ENCODE measurements at places on chromosomes 2 and 18.

- DNase-seq = no peak
Observed at GRCh38 chr2:181185421-181185820, 205.0 kb downstream of the UBE2E3 start.

- no peak for DNase-seq
Observed at GRCh38 chr2:149076863-149077412, 38.4 kb downstream of the LYPD6B start.

- DNase-seq = no peak
Observed at GRCh38 chr2:188580738-188581137, 289.1 kb downstream of the GULP1 start.

DNA sequence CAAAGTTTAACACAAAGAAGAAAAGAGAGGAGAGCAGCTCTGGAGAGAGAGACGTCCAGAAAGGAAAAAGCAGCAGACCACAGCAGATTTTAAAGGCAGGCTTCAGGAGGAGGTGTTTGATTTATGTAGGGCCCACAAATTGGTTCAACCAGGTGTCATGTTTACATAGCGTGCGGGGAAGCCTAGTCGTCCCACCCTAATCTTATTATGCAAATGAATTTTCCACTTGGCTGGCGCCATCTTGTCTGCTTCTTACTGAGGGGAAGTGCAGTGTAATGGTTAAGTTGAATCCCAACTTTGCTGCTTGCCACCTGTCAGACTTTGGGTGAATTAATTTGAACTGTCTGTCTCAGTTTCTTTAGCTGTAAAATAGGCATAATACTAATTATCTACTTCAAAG is 282.4 kb upstream of the CYRIA start:
- DNase-seq = no peak

DNA sequence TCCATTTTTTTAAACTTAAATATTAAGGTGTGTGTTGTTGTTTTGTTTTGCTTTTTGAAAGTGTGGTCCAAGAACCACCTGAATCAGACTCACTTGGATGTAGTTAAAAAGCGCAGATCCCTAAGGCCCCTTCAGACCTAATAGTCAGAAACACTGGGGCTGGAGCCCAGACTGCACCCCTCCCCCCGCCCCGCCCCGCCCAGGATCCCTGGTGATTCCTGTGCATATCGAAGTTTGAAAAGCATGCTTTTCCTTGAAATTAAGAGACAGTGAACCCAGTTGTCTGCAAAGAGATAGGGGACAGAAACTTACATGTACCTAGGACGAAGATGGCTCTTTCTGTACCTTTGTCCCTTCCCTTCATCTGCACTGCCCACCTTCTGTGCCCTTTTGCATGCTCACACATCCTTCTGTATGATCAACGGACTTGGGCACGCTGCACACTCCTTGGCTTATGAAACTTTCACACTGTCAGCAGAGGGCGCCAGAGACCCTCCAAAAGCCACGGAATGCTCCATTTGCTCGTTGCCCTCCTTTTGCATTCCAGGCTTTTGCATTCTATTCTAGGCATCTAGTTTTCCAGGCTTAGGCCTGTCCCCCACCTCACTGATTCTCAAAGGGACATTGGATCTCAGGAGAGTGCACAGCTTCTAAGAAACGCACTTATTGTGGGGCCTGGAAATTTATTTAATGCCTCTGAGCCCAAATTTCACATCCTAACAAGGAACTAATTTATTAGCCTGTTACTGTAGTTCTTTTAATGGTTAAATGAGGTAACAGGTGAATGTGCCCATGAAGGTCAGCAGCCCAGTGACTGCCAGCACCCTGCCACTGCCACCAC is 32.8 kb upstream of the SLC14A1 start:
- DNase-seq = peak; percentile 42

- no peak for DNase-seq
Observed at GRCh38 chr2:23489471-23490322, 104.7 kb downstream of the KLHL29 start.

GRCh38 chr2:239300871-239301735 is 99.7 kb downstream of the HDAC4 start:
- no peak for DNase-seq

- DNase-seq = no peak
Observed at GRCh38 chr2:28282248-28282647, 110.4 kb upstream of the FOSL2 start.

DNA sequence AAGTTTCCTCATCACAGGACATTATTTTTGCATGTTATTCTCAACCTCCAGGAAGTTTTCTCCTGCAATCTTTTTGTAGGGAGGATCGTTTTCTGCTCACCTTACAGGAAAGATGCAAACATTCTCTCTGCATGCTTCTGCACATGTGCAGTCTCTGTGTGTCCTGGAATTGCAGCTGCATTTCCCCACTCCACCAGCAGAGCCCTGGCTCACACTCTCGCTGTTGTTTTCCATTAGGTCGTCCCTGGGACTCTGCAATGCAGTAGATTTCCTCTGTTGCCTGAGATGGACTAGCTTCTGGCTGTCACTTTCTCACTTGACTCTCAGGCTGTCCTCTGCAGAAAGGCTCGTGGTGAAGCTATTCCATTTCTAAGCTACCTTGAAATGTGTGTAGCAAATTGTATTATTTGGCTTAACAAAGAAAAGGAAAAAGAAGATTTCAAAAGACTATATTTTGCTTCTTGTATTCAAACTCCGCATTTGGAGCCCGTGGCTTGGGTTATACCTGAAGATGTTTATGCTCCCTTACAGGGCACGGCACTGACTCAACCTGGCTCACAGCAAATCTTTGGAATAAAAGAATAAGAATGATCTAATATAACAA is 346.7 kb downstream of the RAD51AP2 start:
- DNase-seq = peak; percentile 16

DNA sequence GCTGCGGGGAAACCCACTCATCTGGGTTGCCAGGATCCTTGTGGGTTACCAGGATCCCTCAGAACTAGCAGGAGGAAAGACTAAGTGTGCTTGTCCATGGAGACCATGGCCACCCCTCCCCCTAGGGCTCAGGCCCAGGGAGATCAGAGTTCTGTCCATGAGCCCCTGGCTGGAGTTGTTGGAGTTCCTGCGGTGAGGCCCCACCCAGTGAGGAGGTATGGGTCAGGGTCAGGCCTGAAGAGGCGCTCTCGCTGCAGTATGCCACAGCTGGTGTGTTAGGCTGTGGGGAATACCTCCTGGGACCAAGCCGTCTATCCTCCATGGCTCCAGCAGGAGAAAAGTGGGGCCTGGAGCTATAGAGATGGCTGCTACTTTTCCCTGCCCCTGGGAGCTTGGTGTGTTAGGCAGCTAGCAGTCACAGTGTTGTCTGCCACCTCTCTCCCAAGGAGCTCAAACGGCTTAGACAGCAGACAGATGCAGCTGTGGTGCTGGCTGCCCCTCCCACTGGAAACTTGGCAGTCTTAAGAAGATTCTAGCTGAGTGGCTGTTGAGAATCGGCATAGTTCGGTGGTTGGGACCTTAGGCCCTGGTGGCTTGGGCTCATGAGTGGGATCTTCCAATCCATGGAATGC is 240.3 kb upstream of the CELF4 start:
- DNase-seq = no peak

- DNase-seq = no peak
Observed at GRCh38 chr2:88180605-88181240, 10.6 kb downstream of the THNSL2 start.

GRCh38 chr2:14633061-14633460 is 544 bp downstream of the LRATD1 start:
- DNase-seq = no peak

GRCh38 chr2:216363221-216363620 is 9.1 kb downstream of the MARCHF4 start:
- DNase-seq = no peak

GRCh38 chr2:48527226-48527885 is 2.6 kb upstream of the STON1 start:
- peak; percentile 68 for DNase-seq

DNA sequence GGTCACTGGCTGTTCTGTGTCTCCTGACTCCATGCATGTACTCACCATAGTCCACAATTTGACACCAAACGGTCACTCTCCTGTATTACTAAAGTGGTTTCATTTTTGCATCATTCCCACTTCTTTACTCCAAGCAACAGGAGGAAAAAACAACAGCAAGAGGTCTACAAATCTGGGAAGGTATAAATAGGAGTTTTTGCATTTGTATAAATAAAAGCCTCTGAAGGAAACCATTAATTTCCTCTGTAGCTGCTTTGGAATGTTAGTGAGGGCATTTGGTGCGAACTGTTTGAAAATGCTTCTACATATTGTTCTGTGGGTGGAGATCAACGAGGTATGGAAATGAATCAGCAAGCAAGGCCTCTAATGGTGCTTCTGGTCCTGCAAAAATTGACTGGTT is 148.5 kb upstream of the DLX2 start:
- no peak for DNase-seq

DNA sequence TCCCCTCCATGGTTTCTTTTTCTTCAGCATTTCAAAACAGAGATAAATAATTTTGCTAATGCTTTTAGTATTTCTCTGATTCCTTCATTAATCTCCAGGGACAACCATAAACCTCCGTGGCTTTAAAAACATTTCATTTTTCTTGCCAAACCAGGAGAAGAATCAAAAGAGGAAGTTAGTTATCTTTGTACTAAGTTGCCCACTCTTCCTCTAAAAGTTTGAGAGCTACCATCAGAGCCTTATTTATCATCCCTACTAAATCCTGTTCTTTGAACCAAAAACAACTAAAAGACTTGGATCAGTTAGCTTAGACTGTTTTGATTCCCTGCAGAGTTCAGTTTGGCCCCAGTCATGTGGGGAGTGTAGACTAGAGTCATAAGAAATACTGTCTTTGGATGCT is 208.4 kb downstream of the SETBP1 start:
- no peak for DNase-seq

GRCh38 chr2:57569396-57569795 is 477.2 kb upstream of the VRK2 start:
- DNase-seq = no peak

GRCh38 chr2:152467677-152468410 is 132.9 kb downstream of the FMNL2 start:
- no peak for DNase-seq

DNA sequence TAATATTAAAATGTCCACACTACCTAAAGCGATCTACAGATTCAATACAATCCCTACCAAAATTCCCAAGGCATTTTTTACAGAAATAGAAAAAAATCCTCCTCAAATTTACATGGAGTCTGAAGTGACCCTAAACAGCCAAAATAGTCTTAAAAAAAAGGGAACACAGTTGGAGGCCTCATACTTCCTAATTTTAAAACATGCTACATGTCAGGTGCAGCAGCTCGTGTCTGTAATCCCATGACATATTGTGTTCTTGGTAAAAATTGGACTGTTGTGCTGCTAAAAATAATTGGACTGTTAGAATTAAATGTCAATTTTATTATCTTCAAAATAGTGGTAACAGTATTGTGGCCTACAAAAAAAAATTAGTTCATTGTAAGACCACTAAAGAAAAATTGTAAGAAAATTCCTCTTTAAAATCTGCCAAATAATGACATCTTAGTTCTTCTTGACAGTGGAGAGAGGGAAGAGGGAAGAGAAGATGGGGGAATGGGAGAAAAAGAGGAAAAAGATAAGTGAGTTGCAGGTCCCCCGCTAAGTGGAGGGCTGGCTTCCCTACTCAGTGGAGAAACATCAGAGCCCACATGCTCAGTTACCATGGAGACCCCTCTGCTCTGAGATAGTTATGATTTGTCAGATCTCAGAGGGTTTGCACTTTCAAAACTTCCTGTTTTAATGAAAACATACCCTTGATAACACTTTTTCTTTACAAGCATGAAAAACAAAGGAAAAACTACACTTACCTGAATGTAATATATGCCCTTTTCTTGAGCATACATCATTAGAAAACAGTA is 46.5 kb downstream of the UNC50 start:
- DNase-seq = no peak

DNA sequence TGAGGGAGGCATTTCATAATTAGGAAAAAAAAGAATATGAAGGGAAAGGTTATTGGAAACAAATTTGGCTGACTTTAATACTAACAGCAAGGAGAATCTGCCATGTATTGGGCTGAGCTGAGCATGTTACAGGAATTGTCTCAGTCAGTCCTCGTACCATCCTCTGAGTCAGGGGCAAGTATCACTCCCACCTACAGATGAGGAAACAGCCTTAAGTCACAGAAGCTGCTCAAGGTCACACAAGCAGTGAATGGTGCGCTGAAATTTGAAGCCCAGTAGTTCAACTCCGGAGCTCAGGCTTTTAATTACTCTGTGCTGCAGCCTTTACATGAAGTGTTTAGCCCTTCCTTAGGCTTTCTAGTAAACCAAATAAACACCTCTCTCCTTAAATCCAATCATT is 17.3 kb downstream of the PROKR1 start:
- no peak for DNase-seq

- DNase-seq = peak; percentile 74
Observed at GRCh38 chr2:98909317-98910211, 26.5 kb downstream of the CRACDL start.

DNA sequence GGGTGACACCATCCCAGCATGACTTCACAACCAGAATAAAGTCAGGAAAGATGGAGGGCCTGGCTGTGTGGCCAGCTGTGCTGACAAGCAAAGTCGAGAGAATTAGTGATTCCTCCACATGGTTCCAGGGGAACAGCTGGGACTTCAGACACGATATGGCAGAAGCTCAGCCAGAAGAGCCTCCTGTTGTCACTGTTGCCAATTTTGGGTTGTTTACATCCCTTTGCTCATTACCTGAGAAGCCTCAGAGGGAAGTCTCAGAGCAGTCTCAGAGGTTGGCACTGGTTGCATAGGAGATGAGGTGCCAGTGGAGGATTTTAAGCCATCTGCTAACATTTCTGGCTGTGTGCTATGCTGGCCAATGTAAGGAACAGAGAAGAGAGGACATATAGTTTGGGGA is 16.0 kb downstream of the LINC00305 start:
- DNase-seq = no peak

- no peak for DNase-seq
Observed at GRCh38 chr18:60675801-60676200, 303.2 kb upstream of the MC4R start.

- peak; percentile 45 for DNase-seq
Observed at GRCh38 chr2:25851740-25852503, 26.4 kb downstream of the ASXL2 start.

- no peak for DNase-seq
Observed at GRCh38 chr2:235520787-235521186, 26.9 kb downstream of the AGAP1 start.

DNA sequence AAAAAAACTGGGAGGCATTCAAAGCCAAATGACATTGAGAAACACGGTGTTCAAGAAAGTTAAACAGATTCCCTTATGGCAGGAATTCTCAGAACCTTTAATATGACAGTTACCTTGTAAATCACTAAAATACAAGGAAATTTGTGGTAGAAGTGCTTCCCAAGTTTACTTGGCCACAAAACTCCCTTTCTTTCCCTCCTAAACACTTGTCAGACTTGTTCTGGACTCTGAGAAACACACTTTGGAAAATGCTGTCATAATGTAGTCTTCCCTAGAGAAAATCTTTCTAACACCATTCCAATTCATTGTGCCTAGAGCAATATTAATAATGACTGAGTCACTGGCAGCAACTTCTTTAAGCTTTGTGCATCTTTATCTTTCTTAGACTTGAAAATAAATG is 140.4 kb downstream of the ANKRD44 start:
- DNase-seq = no peak

- DNase-seq = no peak
Observed at GRCh38 chr18:70279470-70279869, 9.4 kb upstream of the SOCS6 start.
